ENCODE measurements at places on chromosomes 5 and 9. TPM values are rescaled to one million over a fixed set of nuclear protein-coding genes. Genes with fewer than 3 reads are reported as not detected.

Gene EPB41L4B
- total RNA-seq, result 0.12 TPM

Gene NEUROG1
- total RNA-seq, result not detected

Gene MUSK
- total RNA-seq, result 0.12 TPM

Gene PCDHGC3
- total RNA-seq, result 39.6 TPM

All from uterine smooth muscle cell (primary cell).